Nucleus accumbens (tissue), 56 donors: ENCODE measurements at places on chromosomes 12 and 14.

DNA sequence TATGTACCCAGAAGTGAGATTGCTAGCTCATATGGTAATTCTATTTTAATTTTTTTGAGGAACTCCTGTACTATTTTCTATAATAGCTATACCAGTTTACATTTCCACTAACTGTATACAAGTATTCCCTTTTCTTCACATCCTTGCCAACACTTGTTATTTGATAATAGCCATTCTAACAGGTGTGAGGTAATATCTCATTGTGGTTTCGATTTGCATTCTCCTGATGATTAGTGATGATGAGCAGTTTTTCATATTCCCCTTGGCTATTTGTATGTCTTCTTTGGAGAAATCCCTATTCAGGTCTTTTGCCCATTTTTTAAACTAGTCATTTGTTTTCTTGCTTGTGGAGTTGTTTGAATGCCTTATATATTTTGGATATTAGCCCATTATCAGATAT, 121.3 kb downstream of the BBS10 start:
- no peak for DNase-seq

DNA sequence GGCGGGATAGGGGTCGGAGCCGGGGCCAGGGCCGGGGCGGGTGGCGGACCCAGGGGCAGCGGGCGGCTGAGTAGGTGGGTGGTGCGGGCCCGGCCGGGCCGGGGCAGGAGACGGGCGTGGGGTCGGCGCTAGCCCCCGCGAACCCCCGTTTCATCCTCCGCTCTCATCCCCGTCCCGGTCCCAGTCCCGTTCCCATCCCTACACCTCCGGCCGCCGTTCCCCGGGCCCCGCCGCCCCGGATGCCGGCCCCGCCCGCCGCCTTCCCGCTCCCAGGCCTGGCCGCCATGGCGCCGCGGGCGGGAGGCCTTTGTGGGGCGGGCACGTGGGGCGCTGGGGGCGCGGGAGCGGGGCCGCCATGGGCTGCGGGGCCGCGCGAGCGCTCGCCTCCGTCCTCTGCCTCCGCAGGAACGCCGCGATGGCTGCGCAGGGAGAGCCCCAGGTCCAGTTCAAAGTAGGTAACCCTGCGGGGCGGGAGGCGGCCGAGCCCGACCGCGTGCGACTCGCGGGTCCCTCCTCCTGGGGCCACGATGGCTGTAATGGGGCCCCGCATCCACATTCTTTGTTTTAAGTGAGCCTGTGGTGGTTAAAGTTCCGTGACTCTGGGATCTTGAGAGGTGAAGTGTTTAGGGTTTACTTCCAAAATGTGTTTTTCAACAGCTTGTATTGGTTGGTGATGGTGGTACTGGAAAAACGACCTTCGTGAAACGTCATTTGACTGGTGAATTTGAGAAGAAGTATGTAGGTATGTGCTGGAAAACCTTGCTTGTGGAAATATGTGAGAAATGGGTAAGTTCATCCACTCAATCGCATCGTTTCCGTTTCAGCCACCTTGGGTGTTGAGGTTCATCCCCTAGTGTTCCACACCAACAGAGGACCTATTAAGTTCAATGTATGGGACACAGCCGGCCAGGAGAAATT, 572 bp downstream of the RAN start:
- DNase-seq: peak; percentile 74

- DNase-seq: no peak
These were observed 253.9 kb downstream of the EMP1 start for GRCh38 chr12:13450231-13451080.

- DNase-seq: no peak
These were observed 5.1 kb upstream of the TCL1B start for GRCh38 chr14:95681153-95681552.

GRCh38 chr12:107662484-107662883, 23.1 kb upstream of the PWP1 start:
- DNase-seq: no peak

GRCh38 chr14:73173092-73173735, 36.9 kb downstream of the PSEN1 start:
- DNase-seq: no peak

DNA sequence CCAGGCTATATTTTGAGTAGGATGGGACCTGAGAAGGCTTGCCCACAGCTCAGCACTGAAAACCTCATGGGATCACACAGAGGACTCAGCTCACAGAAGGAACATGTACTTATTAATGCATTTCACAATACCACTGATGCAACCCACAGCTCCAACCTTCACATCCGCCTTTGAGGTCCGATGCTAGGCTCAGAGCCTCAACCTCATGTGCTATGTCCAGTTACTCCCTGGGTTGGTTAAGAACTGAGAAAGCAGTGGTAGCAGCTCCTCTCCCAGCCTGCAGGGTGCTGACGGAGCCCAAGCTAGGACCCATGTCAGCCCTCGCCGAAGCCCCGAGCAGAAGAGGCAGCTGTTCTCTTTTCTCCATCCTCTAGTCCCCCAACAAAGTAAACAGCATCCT, 52.9 kb downstream of the SPTB start:
- DNase-seq: no peak

DNA sequence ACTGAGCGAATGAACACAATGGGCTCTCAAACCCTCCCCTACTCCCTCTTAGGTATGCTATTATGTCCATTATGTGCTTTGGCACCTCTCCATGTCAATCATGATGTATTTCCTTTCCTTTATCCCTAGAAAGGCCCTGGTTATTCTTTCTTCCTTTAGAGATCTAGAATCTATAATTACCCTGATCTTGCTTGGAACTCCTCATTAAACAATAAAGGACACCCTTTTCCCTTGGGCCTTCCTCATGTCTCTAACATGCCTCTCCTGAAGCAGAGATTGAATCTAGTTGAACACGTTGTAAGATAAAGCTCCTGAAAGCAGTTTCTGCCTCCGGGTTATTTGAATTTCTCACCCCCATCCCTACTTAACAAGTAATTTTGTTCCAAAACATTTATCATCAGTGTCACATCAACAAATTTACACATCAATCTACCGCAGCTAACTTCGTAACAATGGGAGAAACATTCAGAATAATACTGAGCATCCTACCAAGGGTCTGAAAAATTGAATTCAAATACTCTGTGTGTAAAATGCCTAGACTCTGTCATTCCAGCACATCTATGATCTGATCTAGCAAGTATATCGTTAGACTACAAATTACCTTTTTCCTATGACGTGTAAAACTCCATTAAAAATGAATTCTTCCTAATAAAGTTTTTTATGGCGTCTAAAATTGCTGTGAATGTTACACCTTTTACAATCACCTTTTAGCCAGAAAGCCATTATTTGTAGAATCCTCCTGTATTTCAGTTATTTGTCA, 5.4 kb downstream of the USP44 start:
- DNase-seq: no peak

- no peak for DNase-seq
These were observed 47.1 kb downstream of the FOXN4 start for GRCh38 chr12:109261939-109262338.

- no peak for DNase-seq
These were observed 148.1 kb upstream of the CRY1 start for GRCh38 chr12:107241411-107241810.

DNA sequence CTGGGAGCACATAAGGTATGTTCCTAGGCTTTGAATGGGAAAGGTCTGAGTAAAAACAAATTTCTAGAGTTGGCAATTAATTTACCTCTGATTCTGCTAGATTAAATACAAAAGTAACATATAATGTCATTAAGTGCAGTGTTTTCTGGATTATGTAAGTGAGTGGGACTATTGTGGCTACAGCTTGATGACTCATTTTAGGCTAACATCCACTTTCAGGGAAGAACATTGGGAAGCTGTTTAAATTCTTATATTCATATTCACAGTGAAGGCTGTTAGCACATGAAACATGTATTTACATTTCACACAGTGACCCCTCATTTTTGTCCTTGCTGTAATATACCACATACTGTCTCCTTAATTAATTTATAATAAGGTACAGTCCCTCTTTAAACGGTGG, 13.2 kb upstream of the BMAL2 start:
- DNase-seq: no peak

- no peak for DNase-seq
These were observed 113.1 kb upstream of the MYL2 start for GRCh38 chr12:111033281-111034082.

DNA sequence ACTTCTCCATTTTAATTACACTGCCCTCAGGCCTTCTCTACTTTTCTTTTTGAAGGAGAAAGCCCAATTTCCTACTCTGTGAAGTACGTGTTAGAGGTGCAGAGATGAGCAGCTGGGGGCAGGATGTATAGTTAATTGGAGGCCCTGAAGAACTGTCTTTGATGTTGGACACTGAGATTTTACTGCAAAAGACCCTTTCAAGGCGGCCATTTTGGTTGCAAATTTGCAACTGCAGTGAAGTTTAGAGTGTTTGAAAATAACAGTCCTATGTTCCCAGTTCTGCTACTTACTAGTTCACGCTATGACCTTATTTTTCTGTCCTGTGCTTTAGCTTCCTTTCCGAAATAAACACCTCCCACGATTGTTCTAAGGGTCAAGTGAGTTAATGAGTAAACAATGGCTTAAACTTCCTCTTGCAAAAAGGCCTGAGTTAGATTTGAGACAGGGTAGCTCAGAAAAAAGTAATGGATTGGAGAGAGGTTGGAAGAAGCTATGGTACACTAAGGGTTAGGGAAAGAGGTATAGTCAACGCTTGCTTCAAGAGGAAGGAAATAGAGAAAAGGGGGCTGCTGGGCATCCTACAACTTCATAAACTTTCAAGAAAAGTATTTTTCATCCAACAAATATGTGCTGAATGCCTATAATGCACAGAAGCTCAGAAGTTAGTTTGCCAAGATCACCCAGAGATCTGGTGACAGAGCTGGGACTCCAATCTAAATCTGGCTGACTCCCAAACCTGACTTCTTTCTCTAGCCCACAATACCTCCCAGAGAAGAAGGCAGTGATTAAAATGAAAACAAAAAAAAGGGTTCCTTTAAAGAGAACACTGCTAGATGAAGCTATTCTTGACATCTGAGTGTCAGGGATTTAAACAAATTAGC, 26.4 kb upstream of the DICER1 start:
- no peak for DNase-seq

GRCh38 chr12:57874166-57875108, 27.9 kb upstream of the CTDSP2 start:
- no peak for DNase-seq

DNA sequence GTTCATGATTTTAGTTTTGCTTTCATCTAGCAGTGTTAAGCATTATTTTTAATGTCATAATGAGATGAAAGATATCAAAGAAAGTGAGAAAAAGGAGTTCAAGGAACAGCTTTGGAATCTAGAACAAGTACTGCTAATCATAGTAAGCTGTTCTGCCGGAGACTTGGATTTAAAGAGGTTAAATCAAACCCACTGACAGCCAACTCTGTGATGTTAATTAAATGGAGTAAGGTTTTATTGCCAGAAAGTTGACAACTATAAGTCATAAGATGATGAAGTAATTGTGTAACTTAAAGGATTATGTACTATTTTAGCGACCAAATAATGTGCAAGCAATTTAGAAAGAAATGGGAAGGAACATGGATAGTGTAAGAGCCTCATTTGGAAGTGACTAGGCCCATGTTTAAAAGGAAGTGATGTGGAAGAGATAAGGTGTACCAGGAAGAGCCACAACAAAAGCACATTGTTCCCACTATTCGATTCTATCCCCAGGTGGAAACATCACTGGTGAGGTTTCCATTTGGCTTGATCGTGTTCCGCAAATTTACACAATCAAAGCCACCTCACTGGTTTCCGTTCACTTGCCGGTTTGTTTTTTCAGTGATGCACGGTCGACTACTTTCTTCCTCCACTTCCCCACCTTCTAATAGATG, 388.5 kb downstream of the PAWR start:
- no peak for DNase-seq

GRCh38 chr12:105706973-105707334, 376.5 kb downstream of the C12orf75 start:
- DNase-seq: no peak

DNA sequence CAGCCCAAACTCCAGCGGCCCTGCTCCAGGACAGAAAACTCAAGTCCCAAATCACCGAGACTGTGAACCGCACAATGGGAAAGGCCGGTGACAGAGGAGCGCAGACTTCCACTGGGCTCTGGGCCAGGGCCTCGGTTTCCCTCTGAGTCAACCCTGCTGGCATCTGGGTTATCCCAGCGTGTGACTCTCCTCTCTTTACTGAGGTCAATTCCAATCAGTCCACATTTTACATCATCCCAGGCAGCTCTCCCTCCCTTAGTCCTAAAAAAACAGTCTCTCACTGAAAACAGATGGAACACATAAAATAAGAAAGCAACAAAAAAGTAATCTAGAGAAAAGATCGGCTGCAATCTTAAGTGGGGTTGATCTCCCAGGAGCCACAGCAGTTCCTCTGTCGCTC, 36.9 kb downstream of the ITPK1 start:
- no peak for DNase-seq

DNA sequence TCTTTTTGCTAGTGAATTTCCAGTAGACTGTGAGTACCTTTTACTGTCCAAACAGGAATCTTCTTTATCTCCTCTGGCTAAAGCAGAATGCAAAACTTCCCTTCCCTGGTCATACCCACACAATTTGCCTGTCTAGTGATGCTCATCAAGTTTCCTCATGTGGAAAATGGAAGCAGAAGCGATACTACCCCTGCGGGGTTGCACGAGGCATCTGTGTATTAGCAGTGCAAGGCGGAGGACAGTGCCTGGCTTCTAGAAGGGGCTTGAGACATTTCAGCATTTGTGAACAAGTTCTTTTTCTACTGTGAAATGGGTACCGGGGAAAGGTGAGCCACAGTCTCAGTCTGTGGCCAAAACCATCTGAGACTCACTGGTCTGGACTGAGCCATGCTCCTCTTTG, 340.9 kb downstream of the AACS start:
- DNase-seq: no peak

DNA sequence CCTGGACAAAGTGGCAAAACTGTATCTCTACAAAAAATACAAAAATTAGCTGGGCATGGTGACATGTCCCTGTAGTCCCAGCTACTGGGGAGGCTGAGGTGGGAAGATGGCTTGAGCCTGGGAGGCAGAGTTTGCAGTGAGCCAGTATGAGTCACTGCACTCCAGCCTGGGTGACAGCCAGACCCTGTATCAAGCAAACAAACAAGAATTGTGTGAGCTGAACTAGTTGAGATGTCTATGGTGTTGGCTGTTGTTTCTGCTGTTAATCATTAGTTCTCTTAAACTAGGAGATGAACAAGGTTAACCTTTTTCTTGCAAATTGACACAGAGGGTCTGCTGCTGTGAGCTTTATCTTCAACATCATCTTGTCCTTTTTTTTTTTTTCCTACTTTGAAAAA, 23.6 kb downstream of the RASSF3 start:
- no peak for DNase-seq
